ENCODE measurements at places on chromosomes 2 and 18. TPM values are rescaled to one million over a fixed set of nuclear protein-coding genes. Genes with fewer than 3 reads are reported as not detected.

DNA sequence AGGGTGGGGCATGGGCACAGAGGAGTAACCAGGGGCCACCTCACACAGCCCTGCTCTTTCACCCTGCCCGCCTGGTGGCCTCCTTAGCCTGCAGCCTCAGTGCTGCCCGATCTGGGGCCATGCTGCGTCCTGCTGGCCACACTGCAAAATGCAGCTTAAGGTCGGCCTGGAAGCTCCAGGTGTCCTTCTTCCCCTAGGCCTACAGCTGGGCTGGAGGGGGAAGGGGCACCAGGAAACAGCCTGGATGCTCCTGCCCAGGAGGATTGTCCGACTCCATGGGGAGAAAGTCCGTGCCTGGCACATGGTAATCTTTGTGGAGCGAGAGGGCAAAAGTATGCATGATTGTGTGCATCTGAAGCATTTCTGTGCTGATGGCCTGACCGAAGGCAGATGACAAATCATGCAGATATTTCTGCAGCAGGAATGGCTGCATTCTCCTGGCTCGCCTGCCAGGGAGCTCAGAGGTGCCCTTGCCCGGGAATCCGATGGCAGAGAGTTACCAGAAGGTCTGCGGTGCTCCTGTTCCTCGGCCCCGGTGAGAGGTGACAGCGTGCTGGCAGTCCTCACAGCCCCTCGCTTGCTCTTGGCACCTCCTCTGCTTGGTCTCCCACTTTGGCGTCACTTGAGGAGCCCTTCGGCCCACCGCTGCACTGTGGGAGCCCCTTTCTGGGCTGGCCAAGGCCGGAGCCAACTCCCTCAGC is 12.8 kb upstream of the ALPP start:
- peak; percentile 45 for DNase-seq

- no peak for DNase-seq
Observed at GRCh38 chr2:126823951-126824350, 74.7 kb upstream of the TEX51 start.

DNA sequence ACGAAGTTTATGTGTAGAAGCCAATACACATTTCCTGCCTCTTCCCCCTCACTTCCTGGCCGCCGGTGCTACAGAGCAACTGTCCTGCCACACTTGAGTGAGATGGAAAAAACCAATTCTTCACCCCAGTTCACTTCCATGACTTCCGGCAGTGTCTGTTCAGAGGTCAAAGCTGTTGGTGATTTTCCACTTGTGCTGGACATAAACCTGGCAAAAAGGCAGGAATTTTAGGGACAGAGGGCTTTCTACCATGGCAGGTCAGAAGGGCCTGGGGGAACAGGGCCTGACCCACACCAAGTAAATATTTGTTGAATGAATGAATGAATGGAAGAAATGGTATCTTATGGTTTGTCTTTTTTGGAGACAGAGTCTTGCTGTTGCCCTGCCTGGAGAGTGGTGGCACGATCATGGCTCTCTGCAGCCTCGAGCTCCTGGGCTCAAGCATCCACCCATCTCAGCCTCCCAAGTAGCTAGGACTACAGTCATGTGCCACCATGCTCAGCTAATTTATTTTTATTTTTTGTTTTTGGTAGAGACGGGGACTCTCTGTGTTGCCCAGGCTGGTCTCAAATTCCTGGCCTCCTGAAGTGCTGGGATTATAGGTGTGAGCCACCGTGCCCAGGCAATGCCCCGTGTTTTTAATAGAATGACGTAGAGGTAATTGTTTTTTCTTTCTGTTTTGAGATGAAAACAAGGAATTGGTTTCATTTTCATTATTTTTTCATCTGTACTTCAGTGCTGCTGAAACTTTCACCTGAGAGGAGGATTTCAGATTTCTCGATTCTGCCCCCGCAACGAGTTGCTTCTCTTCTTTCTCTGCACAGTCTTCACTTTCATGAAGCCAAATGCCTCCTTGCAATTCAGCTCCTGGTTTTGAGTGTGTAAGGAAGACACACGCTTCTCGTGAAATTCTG is 48.0 kb upstream of the LPIN2 start:
- peak; percentile 69 for DNase-seq

DNA sequence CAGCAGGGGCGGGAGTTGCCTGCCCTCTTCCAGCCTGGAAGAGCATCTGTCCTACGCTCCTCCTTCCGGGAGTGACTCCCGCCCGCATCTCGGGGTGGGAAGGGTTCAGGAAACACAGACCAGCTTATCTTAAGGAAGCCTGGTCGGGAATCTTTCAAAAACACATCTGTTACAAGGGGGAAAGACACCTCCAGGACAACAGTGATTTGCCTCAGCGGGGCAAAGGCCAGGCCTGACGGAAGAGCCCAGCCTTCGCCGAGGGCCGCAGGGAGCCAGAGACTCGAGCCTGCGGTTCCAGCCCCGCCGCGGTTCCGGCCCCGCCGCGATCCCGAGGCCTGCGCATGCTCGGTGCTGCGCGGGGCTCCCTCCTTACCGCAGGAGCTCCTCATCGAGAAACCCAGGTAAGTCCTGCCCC is 38.1 kb upstream of the TGIF1 start:
- DNase-seq: peak; percentile 22

DNA sequence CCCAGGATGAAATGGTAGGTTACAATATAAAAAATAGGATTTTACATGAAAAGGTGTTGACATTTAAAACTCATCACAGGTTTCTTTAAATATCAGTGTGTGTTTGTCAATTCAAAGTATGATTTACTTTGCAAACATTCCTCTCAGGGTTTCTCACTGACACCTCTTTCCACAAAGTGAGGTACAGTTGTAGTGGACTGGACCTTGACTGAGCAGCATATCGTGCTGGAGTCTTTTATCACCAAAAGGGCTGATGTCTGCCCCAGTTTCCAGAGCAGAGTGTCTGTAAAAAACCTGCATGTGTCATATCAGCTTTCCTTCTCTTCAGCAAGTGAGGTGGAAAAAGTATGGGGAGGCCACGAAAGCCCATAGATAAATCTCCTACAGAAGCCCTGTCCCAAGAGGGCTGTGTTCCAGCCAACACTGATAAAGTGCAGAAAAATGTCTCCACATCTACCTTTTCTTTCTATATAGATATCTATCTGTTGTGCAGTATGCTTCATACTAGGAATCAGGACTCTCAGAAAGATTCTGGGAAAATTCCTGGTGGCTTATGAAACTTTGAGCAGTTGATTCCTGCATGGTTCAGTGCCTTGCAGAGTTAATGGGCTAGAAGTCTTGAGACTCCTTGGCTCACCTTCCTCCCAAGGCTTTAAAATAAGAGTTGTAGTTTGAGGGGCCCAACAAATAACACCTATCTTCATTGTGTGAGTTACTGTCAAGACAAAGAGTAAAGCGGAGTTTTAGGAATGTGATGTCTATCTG is 6.9 kb downstream of the ACYP2 start:
- DNase-seq: no peak

GRCh38 chr2:18505703-18506341 is 54.6 kb downstream of the RDH14 start:
- DNase-seq: no peak

- no peak for DNase-seq
Observed at GRCh38 chr2:18795906-18796305, 206.5 kb upstream of the NT5C1B start.

GRCh38 chr2:175518206-175518605 is 336.7 kb upstream of the ATP5MC3 start:
- no peak for DNase-seq

DNA sequence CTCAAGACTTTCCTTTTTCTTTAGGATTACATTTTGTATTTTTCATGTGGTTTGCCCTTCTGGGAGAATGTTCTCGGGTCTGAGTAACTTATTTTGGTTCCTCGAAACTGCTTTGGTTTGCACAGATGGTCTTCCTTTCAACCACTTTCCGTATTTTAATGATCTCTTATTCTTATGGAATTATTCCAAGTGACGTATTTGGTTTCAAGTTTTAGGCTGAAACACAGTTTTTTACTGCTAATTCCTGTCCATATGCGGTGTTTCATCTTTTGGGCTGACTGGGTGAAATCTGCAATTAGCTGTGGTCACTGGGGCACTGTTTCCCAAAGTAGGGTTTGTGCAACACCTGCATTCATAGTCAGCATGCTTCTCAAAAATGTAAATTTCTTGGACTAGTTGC is 122.7 kb downstream of the CAPN13 start:
- DNase-seq: peak; percentile 7

DNA sequence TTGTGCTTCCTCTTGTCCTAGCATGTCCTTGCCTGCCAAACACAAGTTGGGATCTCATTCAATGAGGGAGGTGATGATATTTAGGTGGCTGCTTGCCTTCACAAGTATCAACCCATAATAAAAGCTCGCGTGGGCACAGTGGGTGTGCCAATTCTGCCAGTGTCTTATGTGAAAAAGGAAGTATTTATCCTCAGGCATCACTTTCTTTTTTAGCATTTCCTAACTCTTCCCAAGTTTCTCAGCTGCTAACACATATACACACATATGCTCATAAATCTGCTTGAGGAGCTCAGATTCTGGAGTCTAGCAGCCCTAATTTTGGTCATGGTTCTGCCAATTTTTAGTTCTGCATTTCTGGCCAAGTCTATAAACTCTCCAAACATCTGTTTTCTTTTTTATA is 319.5 kb upstream of the HNMT start:
- DNase-seq: no peak

DNA sequence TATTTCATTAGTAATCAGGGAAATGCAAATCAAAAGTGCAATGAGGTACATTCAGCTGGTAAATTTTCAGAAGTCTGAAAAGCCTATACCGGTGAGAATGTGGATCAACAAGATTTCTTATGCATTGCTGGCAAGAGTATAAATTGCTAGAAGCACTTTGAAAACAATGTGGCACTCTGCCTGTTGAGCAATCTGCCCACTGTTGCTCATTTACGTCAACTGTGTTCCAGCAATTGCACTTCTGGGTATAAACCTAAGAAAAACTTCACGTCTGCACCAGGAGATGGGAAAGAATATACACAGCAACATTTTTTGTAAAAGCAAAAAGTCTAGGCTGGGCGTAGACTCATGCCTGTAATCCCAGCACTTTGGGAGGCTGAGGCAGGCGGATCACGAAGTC is 40.8 kb downstream of the MTERF4 start:
- no peak for DNase-seq

DNA sequence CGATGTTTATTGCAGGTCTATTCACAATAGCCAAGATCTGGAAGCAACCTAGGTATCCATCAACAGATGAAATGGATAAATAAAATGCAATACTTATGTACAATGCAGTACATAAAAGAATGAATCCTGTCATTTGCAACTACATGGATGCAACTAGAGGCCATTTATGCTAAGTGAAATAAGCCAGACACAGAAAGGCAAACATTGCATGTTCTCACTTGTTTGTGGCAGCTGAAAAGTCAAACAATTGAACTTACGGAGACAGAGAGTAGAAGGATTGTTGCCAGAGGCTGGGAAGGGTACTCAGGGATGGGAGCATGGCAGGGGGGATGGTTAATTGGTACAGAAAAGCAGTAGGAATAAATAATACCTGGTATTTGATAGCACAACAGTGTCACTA is 563.9 kb downstream of the TMX3 start:
- no peak for DNase-seq

DNA sequence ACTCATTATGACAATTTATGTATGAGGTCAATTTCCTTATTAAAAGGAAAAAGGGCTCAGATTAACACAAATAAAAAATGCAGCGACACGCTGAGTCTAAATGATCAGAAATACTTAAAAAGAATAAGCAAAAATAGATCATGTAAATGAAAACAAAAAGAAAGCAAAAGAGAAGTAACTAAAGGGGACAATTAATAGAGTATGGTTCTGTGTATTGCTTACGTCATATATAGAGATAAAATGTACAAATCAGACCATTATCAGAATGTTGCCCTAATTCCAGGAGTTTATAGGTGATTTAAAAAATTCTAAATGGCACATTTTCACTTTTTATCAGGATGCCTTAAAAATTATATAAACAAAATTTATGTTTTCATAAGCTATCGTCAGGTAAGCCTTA is 189.5 kb downstream of the DNAH7 start:
- no peak for DNase-seq

GRCh38 chr2:191926671-191927070 is 79.8 kb upstream of the CAVIN2 start:
- no peak for DNase-seq

DNA sequence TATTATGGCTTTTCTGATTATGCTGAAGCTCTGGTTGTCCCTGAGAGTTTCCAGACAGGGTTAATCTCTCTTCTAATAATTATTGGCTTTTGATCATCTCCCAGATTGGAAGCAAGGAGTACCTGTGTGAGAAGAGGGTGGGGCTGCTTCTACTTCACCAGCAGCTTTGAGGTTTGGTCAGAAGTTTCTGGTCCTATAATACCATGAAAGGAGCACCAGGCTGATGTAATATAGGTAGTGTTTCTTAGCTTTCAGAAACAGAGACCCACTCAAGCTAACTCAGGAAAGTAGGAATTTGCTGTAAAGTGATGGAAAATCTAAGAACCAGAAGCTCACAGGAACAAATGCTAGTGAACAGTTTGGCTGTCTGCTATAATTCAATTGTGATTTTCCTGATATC is 57.6 kb downstream of the SGPP2 start:
- no peak for DNase-seq

- no peak for DNase-seq
Observed at GRCh38 chr2:146414456-146414855, 1430.4 kb upstream of the ACVR2A start.

GRCh38 chr2:156436497-156437085 is 412 bp downstream of the GPD2 start:
- DNase-seq: peak; percentile 44

DNA sequence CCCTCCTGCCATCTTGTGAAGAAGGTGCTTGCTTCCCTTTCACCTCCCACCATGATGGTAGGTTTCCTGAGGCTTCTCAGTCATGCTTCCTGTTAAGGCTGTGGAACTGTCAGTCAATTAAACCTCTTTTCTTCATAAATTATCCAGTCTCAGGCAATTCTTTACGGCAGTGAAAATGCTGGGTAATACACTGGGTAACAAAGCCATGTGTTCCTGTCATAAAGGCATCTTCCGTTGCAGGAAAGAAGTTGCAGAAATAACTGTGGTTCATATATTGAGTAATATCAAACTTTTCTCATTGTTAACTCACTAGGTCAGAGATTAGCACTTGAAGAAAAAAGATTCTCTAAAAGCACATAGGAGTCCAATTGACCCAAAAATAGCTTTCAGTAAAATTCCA is 163.9 kb upstream of the HNMT start:
- no peak for DNase-seq

DNA sequence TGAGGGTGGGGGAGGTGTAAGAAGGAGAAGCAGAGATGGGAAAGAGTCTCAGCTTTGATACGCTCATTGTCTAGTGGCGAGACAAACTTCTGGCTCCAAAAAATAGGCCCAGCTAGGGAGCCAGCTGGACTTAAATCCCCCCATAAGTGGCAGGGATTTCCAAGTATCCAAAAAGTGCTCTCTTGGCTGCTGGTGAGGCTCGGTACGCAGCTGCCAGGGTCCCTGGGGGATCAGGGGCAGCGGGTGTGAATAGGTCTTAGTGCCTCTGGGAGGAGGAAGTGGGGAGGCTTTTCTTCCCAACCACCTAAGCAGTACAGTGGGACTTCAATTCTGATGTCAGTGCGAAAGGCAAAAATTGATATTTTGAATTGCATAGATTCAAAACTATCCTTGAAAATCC is 73.5 kb downstream of the ALK start:
- DNase-seq: no peak

DNAJC5G gene
- not detected for total RNA-seq

CFAP210 gene
- total RNA-seq: not detected

ITPRIPL1 gene
- 43.5 TPM for total RNA-seq

OR6B2 gene
- not detected for total RNA-seq

DHX57 gene
- 13.4 TPM for total RNA-seq

SPDYA gene
- 1.2 TPM for total RNA-seq

ANKRD29 gene
- not detected for total RNA-seq

FKBP1B gene
- total RNA-seq: 3.4 TPM

TCF23 gene
- total RNA-seq: not detected
